ENCODE measurements at places on chromosomes 11 and 22. TPM values are rescaled to one million over a fixed set of nuclear protein-coding genes. Genes with fewer than 3 reads are reported as not detected.

GRCh38 chr11:24226606-24227005, 270.2 kb upstream of the LUZP2 start:
- no peak for DNase-seq

DNA sequence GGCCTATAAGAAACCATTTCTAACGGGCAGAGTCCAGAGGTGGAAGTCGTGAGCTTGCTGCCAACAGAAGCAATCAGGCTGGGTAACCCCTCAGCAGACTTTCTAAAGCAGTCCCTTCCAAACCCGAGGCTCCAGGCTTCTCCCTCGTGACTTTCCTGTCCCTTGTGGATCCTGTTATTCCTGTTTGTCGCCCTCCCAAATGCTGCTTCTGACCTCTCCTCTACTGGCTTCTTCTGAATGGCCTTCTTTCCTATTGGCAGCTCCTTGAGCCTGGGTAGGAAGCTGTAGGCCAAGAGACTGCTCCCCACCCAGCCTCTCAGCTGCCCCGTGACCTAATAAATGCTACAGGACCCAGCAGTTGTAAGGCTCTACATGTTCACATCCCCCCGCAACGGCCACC, 35.0 kb downstream of the MAFF start:
- DNase-seq: no peak

DNA sequence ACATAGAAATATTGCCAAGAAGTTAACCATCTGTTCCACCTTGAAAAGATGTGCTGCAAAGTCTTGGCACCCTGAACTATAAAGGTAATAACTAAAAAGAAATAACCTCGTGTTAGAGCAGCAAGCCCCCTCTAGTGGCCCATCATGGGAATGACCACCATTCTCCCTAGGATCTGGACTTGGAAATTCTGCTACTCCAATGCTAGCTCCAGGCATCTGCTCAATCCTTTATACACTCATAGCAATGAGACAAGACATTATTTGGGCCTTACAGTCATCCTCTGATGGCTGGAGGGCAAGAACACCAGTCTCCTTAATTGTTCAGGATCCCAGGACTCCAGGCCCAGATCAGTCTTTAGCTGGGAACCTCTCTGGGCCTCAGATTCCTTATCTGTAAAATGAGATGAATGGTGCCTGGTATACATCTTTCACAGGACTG, 76.0 kb downstream of the CWC15 start:
- DNase-seq: peak; percentile 28

GRCh38 chr22:27792452-27793161, 8.9 kb downstream of the MN1 start:
- no peak for DNase-seq

DNA sequence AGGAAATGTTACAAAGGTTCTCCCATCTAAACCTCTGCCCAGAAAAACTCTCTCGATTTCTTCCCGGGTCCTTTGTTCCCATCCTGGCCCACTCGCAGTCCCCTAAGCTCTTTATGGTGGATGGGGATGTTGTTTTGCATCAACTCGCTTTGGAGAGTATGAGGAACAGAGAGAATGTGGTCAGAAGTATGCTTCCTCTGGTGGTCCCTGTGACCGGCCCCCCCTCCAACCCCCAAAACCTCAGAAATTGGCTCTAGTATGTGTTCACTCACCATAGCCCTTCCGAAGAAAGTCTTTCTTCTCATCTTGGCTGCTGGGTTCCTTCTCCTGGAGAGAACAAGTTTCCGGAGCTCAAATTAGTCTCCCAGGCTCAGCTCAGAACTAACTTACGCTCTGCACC, 54.4 kb downstream of the GRAMD1B start:
- no peak for DNase-seq

GRCh38 chr22:48105259-48105658, 1342.8 kb downstream of the TBC1D22A start:
- DNase-seq: no peak

DNA sequence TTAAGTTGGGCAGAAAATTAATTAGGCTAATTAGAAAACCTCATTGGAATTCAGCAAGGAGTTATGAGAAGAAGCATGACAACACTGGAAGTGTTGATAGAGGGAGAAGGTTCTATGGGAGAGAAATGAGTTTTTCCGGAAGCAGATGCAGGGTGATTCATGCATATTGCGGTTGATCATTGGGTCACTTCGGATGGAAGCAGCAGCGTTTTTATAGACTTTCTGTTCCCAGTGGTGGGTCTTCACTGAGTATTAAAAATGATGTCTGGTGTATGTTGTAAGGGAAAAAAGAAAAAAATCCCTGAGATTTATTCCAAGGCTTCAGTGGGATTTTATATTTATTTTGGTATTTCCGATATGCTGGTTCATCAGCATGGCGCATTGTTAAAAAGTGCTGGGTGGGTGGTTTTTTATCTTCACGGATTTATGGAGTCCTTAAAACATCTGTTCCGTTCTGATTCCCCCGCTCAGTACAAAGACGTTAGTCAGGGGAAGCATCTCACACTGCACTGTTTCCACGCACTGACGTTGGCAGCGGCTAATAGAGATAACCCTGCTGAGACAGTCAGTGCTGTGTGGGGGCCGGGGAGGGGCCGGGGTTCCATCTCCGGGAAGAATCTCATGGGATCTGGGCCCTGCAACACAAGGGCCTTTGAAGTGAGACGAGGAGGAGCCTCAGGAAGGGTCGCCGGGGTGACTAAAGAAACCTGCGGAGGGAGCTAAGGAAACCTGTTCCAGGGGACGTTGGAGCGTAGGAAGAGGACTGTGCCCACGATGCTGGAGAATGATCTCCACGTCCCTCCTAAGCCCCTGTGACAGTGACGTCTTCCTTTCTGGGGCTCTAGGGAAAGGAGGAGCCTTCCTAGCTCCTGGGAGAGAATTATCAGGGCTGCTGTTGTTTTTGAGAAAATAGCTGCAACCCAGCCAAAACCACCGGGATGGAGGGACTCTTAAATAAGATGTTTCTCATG, 390.0 kb downstream of the NTM start:
- DNase-seq: peak; percentile 84

GRCh38 chr11:969651-970205, 44.1 kb downstream of the AP2A2 start:
- no peak for DNase-seq

GRCh38 chr11:100825626-100826025, 138.5 kb downstream of the ARHGAP42 start:
- DNase-seq: no peak

DNA sequence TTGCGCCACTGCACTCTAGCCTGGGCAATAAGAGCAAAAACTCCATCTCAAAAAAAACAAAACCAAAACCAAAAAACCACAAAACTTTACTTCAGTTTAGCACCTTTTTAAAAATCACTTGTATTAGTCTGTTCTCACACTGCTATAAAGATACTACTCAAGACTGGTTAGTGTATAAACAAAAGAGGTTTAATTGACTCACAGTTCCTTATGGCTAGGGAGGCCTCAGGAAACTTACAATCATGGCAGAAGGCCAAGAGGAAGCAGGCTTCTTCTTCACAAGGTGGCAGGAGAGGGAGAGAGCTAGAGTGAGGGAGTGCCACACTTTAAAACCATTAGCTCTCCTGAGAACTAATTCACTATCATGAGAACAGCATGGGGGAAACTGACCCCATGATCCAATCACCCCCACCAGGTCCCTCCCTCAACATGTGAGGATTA, 261.3 kb downstream of the TMEM135 start:
- DNase-seq: no peak

- DNase-seq: no peak
Measured at GRCh38 chr11:42901084-42901483, 410.7 kb upstream of the API5 start.

- no peak for DNase-seq
Measured at GRCh38 chr22:36340621-36341020, 47.1 kb downstream of the MYH9 start.

- peak; percentile 94 for DNase-seq
Measured at GRCh38 chr22:39174498-39175352, 22.2 kb upstream of the CBX7 start.

The MICAL2 gene
- total RNA-seq: 135 TPM

The GSTT4 gene
- not detected for total RNA-seq

The TM7SF2 gene
- total RNA-seq: 4.0 TPM

The CHADL gene
- total RNA-seq: not detected
